ENCODE measurements at places on chromosomes 3 and 15. TPM values are rescaled to one million over a fixed set of nuclear protein-coding genes. Genes with fewer than 3 reads are reported as not detected.

- H3K27ac ChIP-seq = no peak within 1 kb of the TSS
- peak within 1 kb of the TSS; percentile 80 for H3K4me3 ChIP-seq
- H3K27me3 ChIP-seq = no peaks in the 10 kb centered on the region
- H3K36me3 ChIP-seq = peaks cover 45% of the 10 kb centered on the region
- DNase-seq = peak; percentile 66
- H3K4me1 ChIP-seq = peaks cover 11% of the 10 kb centered on the region
These were observed at the start of gene ZNF35 for GRCh38 chr3:44648564-44649229. Gene ZNF35 (plus strand): TSS chr3:44648732. CDS start chr3:44651068, 2,336 bp downstream.

- H3K36me3 ChIP-seq = no peaks in the 10 kb centered on the region
- no peak overlapping the region for H3K27ac ChIP-seq
- H3K4me3 ChIP-seq = no peak overlapping the region
- no peaks in the 10 kb centered on the region for H3K4me1 ChIP-seq
- no peak for DNase-seq
- H3K27me3 ChIP-seq = no peaks in the 10 kb centered on the region
These were observed 286.1 kb upstream of the TBL1XR1 start for GRCh38 chr3:177483182-177483967.

DNA sequence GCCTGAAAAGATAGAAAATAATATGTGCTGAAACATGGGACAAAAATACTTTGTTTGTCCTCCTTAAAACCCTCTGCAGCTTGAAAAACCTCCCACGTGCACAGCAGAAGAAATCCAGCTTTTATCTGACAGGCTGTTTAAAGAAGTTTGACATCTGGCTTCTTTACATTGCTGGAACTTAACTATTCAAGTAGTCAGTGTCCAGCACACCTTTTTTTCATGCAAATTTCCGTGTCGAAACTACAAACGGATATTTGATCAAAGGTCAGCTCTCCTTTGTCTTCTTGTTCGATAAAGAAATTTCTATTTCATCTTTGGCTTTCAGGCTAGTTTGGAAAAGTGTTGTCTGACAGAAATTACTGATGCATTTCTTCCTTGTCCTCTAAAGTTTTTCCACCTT lies 66.8 kb upstream of the KBTBD8 start:
- H3K36me3 ChIP-seq = no peaks in the 10 kb centered on the region
- H3K27ac ChIP-seq = no peak overlapping the region
- H3K27me3 ChIP-seq = no peaks in the 10 kb centered on the region
- peaks cover 9% of the 10 kb centered on the region for H3K4me1 ChIP-seq
- no peak for DNase-seq

DNA sequence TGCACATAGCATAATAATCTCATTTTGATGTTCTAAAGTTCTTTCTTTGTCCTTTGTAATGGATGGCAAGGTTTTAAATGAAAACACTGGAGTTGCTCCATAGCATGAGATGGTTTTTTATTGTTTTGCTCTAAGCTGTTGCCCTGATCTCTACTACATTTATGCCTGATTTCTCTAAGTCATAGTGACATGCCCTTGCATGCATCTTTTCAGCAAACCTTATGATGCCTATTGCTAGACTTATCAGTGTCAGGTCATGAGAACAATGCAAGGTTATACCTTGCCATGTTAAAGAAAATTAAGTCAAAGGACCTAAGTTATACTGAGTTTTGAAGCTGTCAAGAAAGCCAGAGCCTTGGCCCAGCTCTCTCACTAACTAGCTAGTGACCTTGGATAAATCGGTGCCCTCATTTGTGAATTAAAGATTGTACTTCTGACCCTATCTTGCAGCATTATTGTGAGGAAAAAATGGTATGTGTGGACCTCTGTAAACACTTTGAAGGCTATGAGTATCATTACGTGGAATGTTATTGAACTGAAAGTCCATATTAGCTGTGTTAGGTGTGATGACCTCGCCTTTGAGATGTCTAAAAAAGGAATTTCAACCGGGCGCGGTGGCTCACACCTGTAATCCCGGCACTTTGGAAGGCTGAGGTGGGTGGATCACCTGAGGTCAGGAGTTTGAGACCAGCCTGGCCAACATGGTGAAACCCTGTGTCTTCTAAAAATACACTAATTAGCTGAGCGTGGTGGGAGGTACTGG lies 256.4 kb upstream of the UBE2E1 start:
- no peak overlapping the region for H3K27ac ChIP-seq
- no peaks in the 10 kb centered on the region for H3K4me1 ChIP-seq
- H3K27me3 ChIP-seq = peaks cover 2% of the 10 kb centered on the region
- DNase-seq = no peak
- no peaks in the 10 kb centered on the region for H3K36me3 ChIP-seq
- H3K4me3 ChIP-seq = no peak overlapping the region

DNA sequence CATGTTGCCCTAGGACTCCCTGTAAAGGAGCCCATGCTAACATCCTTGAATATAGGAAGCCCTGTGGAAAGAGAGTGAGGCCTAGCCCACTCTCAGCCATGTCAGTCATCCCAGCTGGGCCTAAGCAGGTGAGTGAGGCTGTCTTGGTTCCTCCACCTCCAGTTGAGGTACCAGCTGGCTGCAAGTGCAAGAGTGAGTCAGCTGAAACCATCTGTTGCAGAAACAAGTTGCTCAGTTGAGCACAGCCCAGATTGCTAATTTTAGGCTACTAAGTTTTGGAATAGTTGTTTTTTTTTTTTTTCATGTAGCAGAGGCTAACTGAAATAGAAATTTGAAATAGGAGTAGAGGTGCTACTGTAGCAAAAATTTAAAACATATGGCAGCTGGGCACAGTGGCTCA lies 43.7 kb upstream of the ADPGK start:
- DNase-seq = no peak
- no peaks in the 10 kb centered on the region for H3K4me1 ChIP-seq
- H3K4me3 ChIP-seq = no peak overlapping the region
- peaks cover 6% of the 10 kb centered on the region for H3K27me3 ChIP-seq
- H3K36me3 ChIP-seq = no peaks in the 10 kb centered on the region

The GASK1A gene
- not detected for total RNA-seq

DNA sequence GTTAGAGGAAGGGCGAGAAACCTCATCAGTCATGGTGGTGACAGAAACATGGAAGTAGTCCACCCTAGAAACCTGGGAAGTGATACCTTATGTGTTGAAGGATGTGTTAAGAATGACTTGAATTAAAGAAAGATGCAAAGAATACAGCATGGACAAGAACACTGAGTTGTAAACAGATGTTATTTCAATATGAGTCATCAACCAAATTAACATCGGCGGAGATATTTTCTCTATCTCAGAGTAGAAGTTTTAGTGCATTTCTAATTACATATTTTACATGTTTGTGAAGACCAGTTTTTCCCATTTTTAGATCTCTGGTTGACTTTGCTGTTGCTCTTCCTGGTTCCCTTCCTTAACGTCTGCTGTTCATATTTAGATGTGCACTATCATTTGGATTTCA lies 268.8 kb upstream of the TBL1XR1 start:
- H3K36me3 ChIP-seq = no peaks in the 10 kb centered on the region
- no peak for DNase-seq
- H3K4me3 ChIP-seq = no peak overlapping the region
- no peaks in the 10 kb centered on the region for H3K27me3 ChIP-seq

GRCh38 chr15:40747685-40748631 lies 7.1 kb downstream of the RMDN3 start:
- no peak for DNase-seq
- peak overlapping the region; percentile 51 for H3K27ac ChIP-seq
- H3K27me3 ChIP-seq = no peaks in the 10 kb centered on the region
- H3K4me3 ChIP-seq = no peak overlapping the region
- peaks cover 37% of the 10 kb centered on the region for H3K4me1 ChIP-seq

The SERPINI2 gene
- total RNA-seq = not detected

DNA sequence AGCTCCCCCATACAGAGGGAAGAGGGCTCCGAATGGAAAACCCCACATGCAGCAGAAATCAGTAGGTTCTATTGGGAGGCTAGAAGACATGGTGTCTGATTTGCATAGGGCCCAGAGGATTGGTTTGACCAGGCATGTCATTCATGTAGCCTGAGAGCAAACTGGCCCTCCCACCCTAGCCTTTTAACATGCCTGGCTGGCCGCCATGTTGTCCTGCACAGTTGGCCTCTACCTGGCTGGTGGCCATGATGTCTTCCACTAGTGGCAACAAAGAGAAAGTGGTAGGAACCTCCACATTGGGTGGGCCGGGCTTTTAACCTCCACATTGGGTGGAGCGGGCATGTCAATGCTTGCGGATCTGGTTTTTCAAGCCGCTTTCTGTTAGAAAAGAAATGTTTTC lies 312.1 kb downstream of the TAFA4 start:
- no peak for DNase-seq
- no peak overlapping the region for H3K27ac ChIP-seq
- H3K27me3 ChIP-seq = no peaks in the 10 kb centered on the region
- H3K4me3 ChIP-seq = no peak overlapping the region

- DNase-seq = no peak
- no peak overlapping the region for H3K4me3 ChIP-seq
- no peaks in the 10 kb centered on the region for H3K4me1 ChIP-seq
- H3K36me3 ChIP-seq = no peaks in the 10 kb centered on the region
- no peak overlapping the region for H3K27ac ChIP-seq
These were observed 611.2 kb upstream of the CFAP20DC start for GRCh38 chr3:59660852-59661625.

The SMCO1 gene
- not detected for total RNA-seq

The GHSR gene
- not detected for total RNA-seq

DNA sequence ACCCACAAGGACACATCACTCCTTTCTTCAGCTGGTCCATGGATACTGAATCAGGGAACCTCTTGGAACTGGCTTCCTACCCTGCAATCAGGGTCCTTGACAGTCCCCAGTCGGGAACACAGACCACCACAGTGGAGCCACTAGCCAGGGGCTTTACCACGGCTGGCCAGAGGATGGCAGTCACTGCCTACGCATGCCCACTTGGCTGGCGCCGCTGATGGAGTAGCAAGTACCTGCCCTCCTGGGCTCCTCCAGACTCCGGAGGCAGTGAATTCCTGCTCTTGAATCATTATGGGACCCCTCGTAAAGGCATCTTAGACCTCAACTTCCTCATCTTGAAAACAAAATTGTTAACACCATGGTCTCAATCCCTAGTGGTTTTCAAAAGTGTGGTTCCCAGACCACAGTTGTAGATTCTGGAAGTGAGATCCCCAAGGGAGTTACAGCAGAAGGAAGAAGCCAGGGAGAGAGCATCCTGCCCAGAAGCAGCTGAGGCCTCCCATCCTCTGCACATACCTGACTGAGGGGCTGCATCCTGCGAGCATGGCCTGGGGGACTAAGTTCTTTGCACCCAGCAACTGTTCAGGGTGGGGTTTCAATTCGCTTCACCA lies 9.1 kb upstream of the SKIC8 start:
- H3K4me3 ChIP-seq = no peak overlapping the region
- peak; percentile 73 for DNase-seq
- H3K27me3 ChIP-seq = peaks cover 6% of the 10 kb centered on the region
- no peaks in the 10 kb centered on the region for H3K36me3 ChIP-seq
- no peaks in the 10 kb centered on the region for H3K4me1 ChIP-seq

DNA sequence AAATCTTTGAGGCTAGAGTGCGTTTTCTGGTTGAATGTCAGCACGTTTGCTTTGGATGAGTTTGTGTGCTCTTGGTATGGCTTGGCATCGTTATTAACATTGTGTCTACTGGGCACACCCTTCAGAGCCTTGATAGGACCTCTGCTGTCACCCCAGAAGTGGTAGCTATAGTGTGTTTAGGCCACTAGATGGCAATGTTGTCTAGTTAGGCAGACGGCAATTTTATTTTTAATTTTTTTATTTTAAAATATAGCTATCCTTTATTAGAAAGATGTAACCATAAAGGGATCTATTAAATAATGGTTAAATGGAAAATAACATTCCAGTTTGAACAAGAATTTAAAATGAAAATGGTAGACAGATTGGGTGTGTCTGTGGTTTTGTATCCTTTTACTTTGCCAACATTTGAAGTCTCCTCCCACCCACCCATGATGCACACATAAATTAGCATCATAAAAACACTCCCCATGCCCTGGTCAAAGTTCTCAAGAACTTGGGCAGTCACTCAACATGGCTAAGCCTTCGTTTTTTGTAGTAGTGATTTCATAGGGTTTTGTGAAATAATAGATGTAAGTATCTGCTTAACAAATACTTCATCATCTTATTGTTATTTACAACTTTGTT lies 200.7 kb downstream of the KCNH8 start:
- no peaks in the 10 kb centered on the region for H3K4me1 ChIP-seq
- no peak overlapping the region for H3K27ac ChIP-seq
- no peaks in the 10 kb centered on the region for H3K36me3 ChIP-seq
- no peaks in the 10 kb centered on the region for H3K27me3 ChIP-seq
- no peak for DNase-seq

The ECE2 gene
- total RNA-seq = not detected

DNA sequence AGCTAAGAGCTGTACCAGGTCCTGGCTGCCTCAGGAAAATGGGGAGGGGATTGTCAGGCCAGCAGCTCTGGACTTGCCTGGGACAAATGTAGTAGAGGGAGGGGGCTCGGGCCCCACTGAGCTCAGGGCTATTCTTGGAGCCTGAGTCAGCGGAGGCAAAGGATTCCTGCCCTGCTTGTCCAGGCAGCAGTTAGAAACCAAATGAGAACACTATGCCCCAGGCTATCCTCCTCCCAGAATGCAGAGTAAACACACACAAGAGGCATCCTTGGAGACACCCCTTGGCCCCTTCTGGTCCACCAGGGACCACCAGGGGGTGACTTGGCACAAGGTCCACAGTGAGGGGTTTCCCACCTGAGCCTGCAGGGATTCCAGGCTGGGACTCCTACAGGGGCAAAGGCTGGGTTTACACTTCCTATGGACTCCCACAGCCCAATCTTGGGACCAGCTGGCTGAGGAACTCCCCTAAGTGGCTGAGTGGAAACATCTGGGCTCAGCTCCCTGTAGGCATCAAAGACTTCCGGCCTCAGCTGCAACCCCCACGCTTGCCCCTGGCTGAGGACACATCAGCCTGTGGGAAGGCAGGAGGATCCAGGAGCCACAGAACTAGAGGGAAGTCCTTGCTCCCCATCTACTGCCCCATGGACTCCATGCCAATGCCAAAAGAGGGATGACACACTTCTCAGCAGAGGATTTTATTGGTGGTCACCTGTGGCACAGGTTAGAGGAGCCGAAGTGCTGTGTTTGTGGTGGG lies 3.4 kb upstream of the COL7A1 start:
- no peak for DNase-seq
- peaks cover 5% of the 10 kb centered on the region for H3K4me1 ChIP-seq
- peaks cover 25% of the 10 kb centered on the region for H3K36me3 ChIP-seq
- H3K27me3 ChIP-seq = peaks cover 8% of the 10 kb centered on the region
- no peak overlapping the region for H3K4me3 ChIP-seq

- H3K4me1 ChIP-seq = no peaks in the 10 kb centered on the region
- DNase-seq = no peak
- no peaks in the 10 kb centered on the region for H3K27me3 ChIP-seq
- no peaks in the 10 kb centered on the region for H3K36me3 ChIP-seq
These were observed 156.3 kb downstream of the MTHFS start for GRCh38 chr15:79740561-79740960.

DNA sequence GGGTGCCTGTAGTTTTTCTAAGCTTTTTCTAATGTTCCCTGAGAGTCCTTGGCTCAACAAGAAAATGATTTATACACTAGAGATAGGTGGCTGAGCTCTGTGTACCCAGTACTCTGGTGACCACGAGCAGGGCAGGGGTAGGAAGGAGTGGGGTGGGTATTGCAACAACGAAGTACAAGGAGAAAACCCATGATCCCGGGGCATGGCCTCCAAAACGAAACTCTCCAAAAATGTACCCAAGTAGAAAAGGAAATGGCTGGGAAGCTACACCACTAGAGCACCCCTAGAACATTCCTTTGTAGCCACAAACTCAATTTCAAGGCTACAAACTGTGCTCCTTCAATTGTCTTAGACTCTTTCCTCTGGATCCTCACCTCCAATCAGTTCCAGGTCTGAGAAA lies 138.9 kb downstream of the DUT start:
- H3K27me3 ChIP-seq = no peaks in the 10 kb centered on the region
- H3K4me3 ChIP-seq = no peak overlapping the region
- no peaks in the 10 kb centered on the region for H3K4me1 ChIP-seq
- no peak for DNase-seq
- no peaks in the 10 kb centered on the region for H3K36me3 ChIP-seq
- H3K27ac ChIP-seq = no peak overlapping the region

Data from activated CD4-positive, alpha-beta memory T cell treated with anti-CD3 and anti-CD28 coated beads for 36 hours (primary cell).